ENCODE measurements at places on chromosomes 1 and 21. TPM values are rescaled to one million over a fixed set of nuclear protein-coding genes. Genes with fewer than 3 reads are reported as not detected.

DNA sequence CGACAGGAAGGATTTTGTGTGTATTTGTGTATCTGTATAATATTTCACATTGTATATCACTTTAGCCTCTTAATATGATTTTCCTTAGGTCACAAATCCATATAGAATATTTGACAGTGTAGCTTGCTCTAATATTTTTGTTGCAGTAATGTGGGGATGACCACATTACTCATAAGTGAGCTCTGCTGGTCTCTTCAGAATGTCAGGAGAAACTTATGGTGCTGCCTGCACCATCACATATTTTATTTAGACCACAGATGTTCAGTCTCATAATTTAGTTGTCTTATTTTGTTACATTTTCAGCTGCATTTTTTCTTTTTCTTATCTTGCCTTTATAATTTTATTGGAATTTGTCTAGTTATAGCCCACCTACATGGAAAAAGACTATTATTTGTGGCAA lies 205.3 kb downstream of the PBX1 start:
- H3K27me3 ChIP-seq, result no peaks in the 10 kb centered on the region
- H3K4me3 ChIP-seq, result no peak overlapping the region
- no peak for DNase-seq
- no peaks in the 10 kb centered on the region for H3K36me3 ChIP-seq
- no peaks in the 10 kb centered on the region for H3K4me1 ChIP-seq

- H3K4me1 ChIP-seq, result no peaks in the 10 kb centered on the region
- H3K36me3 ChIP-seq, result no peaks in the 10 kb centered on the region
- no peaks in the 10 kb centered on the region for H3K27me3 ChIP-seq
- no peak overlapping the region for H3K27ac ChIP-seq
Observed at GRCh38 chr21:34227386-34227852, 136.4 kb upstream of the KCNE2 start.

GRCh38 chr21:45215213-45215612 lies 72.5 kb downstream of the POFUT2 start:
- H3K4me3 ChIP-seq, result no peak overlapping the region
- peaks cover 26% of the 10 kb centered on the region for H3K36me3 ChIP-seq
- no peak for DNase-seq
- no peaks in the 10 kb centered on the region for H3K27me3 ChIP-seq

- peaks cover 28% of the 10 kb centered on the region for H3K4me1 ChIP-seq
- no peak overlapping the region for H3K4me3 ChIP-seq
- peak; percentile 26 for DNase-seq
Observed at GRCh38 chr1:208189183-208189582, 55.0 kb downstream of the PLXNA2 start.

DNA sequence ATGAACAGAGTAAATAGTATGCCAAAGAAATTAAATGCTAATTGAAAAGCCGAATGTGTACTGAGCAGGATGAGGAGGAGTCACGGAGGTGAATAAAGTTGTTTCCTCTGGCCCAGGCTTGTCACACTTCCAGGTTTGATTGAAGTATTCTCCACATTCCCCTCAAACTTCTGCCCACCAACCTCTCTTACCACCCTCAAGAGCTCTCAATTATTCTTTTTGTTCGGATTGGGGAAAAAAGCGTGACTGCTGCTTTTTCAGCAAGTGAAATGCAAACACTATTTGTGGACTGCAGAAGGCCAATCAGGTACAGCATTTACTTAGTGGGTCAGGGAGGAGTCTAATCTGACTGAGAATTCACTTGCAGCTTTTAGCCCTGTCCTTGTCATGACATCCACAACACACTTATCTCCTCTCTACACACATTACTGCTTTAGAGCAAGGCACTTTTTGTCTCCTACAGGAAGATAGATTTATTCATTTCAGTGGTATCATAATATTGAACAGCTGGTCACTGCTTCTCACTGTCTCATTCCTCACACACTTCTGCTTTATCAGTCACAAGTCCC lies 375.6 kb upstream of the PRMT6 start:
- no peak overlapping the region for H3K27ac ChIP-seq
- H3K4me1 ChIP-seq, result no peaks in the 10 kb centered on the region
- no peaks in the 10 kb centered on the region for H3K36me3 ChIP-seq
- no peak overlapping the region for H3K4me3 ChIP-seq

DNA sequence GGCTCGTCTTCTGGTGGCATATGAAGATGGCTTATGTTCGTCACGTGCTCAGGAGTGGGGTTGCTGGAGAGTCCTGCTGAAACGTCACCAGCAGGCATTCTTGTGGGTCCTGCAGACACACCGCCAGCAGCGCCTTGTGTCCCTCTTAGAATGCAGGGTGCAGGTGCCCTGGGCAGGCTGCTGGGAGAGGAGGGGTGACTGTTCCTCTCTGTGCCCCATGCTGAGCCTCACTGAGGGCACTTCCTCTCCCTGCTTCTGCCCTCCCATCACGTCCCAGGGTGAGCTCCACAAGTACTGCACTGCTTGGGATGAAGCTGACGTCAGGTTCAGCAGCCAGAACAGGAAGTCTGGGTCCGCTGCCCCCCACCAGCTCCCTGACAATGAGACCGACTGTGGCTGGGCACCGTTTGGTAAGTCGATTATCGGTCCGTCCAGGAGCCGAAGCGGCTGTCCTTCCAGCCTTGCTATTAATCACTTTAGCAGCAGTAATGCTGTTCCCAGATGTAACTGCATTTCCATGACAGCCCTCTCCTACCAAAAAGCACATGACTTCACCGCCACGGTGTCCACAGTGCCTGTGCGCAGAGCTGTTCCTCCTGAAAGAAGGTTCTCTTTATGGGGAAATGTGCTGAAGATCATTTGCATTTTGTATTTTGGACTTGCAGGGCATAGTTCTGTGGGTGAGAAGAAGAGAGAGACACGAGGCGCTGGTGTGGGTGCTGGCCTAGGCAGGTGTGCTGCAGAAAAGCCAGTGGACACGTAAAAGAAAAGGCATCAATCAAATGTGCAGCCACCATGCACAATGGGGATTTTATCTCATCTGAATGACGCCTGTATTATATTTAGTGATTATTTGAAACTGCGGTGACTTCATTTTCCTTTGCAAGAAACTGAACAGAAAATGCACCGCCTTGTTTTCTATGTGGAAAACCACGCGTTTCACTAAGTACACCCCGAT lies 21.0 kb downstream of the SLC37A1 start:
- H3K4me3 ChIP-seq, result no peak overlapping the region
- H3K27ac ChIP-seq, result no peak overlapping the region
- H3K4me1 ChIP-seq, result peaks cover 21% of the 10 kb centered on the region
- H3K36me3 ChIP-seq, result no peaks in the 10 kb centered on the region

- DNase-seq, result no peak
- no peaks in the 10 kb centered on the region for H3K27me3 ChIP-seq
- H3K36me3 ChIP-seq, result no peaks in the 10 kb centered on the region
- no peak overlapping the region for H3K27ac ChIP-seq
Observed at GRCh38 chr1:203281851-203282661, 23.3 kb upstream of the BTG2 start.

DNA sequence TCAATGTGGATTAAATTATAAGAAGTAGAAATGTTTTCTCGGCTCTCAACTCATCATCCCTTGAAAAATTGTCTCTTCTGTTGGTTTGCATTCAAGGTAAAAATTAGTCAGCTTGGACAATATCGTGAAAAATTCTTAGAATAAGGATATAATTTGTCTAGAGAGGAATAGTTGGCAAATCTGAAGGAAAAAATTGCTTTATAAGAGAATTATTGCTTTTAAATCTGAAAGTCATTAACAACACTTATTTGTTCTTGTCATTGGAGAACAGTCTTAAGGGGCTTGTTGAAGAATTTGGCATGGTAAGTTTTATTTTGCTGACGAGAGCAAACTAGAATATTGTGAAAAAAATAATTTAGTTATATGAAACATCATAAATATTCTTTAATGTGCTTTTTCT lies 26.4 kb downstream of the ANGPTL1 start:
- no peak overlapping the region for H3K4me3 ChIP-seq
- no peaks in the 10 kb centered on the region for H3K27me3 ChIP-seq
- DNase-seq, result no peak
- no peak overlapping the region for H3K27ac ChIP-seq
- no peaks in the 10 kb centered on the region for H3K36me3 ChIP-seq

CYP2J2 gene
- 0.76 TPM for total RNA-seq

ASTN1 gene
- total RNA-seq, result not detected

TMED5 gene
- total RNA-seq, result 50.2 TPM

UBL4B gene
- not detected for total RNA-seq

SPATA1 gene
- total RNA-seq, result 2.9 TPM

OR2T11 gene
- not detected for total RNA-seq

CHAF1B gene
- total RNA-seq, result 35.1 TPM
